ENCODE measurements at places on chromosomes 3 and 15.

- DNase-seq: no peak
Observed at GRCh38 chr3:82000773-82001172, 239.3 kb upstream of the GBE1 start.

GRCh38 chr3:23859012-23859743, 53.4 kb downstream of the UBE2E1 start:
- DNase-seq: no peak

GRCh38 chr3:150775001-150775599, 12.1 kb upstream of the SIAH2 start:
- no peak for DNase-seq

- DNase-seq: no peak
Observed at GRCh38 chr3:192372616-192373015, 354.7 kb downstream of the FGF12 start.

GRCh38 chr3:169673521-169673920, 10.0 kb upstream of the MECOM start:
- DNase-seq: no peak

GRCh38 chr3:39903253-39903652, 93.8 kb downstream of the MYRIP start:
- DNase-seq: no peak

GRCh38 chr15:72503147-72503546, 29.0 kb downstream of the ARIH1 start:
- no peak for DNase-seq

GRCh38 chr15:75775296-75776064, 62.8 kb upstream of the CSPG4 start:
- no peak for DNase-seq

- no peak for DNase-seq
Observed at GRCh38 chr3:70531063-70531657, 218.7 kb upstream of the MDFIC2 start.
